ENCODE measurements at places on chromosomes 3 and 15.

DNA sequence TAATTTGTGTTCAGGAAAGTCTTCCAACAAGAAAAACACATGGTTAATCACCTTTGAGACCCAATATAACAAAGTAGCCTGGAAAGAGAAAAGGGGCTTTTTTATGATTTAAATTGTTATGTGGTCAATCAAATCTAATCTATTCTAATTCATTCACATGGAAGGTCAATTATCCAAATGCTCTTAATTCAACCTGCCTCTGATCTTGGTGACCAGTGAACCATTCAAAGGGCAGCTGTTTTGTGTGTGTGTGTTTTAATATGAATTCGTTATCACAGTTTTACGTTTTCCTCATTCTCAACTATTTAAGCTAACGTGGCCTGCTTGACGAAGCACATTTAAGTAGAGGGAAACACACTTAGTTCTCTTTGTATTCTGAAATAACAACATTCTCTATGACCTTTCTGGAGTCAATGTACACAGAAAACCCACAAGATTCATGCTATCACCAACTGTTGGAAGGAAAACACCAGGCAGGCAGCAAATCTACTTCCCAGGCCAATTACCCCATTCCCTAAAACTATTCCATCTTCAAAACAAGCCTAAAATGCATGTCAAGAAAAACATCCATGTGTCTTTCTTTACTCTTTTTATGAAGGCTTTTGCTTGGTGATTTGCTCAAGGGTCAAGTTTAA lies 195.4 kb downstream of the SUCLG2 start:
- DNase-seq = no peak

GRCh38 chr15:41004490-41004889 lies 51.2 kb downstream of the CHAC1 start:
- no peak for DNase-seq

DNA sequence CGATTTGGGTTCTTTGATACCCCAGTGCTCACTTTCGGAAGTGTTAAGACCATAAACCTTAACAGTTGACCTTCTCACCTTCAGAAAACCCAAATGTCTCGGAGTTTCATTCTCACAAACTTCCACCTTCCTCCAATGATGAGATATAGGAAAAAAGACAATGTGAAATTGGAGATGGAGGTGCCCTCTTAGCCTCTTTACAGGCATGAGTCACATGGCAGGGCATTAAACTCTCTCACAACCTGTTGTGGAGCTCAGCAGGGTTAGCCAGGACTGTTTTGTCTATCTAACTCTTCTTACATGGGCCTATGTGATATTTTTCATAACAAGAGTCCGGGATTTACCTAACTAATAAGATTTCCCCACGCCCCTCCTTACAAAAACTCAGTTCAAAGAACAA lies 10.7 kb downstream of the AGTR1 start:
- DNase-seq = no peak

DNA sequence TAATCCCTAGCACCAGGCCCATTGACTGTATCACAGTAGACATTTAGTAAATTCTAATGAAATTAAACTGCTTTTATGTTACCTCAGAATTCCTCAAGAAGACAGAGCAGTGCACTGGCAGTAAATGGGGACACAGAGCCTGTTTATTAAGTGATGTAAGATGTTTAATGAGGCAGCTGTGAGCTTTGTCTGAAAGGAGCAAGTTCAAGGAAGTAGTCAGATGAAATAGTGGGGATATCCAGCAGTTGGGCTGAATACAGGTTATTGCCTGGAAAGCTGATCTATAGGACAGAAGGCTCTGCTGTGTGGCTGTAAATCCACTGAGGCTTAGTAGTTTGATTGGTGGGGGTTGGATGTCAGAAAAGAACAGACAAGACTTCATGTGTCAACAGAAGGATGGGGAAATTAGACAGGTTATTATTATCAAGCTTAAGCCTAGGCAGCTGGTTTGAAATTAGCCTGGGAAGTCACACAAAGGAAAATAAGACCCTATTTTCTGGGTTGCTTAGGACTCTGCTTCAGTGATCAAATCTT lies 62.2 kb downstream of the PFN2 start:
- DNase-seq = no peak

GRCh38 chr3:129016356-129016719 lies 15.2 kb downstream of the EFCC1 start:
- DNase-seq = no peak

- no peak for DNase-seq
Observed at GRCh38 chr3:114542359-114542758, 248.5 kb downstream of the TIGIT start.

DNA sequence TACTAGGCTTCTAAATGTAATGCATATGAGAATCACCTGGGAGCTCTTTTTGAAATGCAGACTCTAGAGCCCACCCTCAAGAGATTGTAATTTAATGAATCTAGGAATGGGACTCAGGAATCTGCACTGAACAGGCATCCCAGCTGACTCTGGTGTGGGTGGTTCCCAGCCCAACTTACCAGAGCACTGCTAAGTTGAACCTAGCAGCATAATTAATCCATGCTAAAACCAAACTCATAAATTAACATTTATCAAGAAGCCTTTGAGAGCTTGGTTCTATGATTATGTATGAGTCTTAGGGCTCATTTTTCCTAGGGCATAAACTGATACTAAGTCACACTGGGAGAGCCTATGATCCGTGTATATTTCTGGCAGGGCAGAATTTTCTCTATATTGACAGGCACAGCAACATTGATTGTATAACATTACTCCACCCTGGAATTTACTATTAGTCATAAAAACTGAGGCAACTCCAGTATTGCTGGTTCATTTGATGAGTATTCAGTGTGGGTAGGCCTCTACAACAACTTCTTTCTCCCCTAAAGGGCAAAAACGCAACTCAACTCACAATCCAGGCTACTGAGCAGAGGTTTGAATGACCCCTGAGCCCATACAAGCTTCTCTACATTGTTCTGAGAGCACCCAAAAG lies 10.7 kb upstream of the CSTA start:
- peak; percentile 12 for DNase-seq

- no peak for DNase-seq
Observed at GRCh38 chr15:27767918-27768640, 331.0 kb downstream of the OCA2 start.

DNA sequence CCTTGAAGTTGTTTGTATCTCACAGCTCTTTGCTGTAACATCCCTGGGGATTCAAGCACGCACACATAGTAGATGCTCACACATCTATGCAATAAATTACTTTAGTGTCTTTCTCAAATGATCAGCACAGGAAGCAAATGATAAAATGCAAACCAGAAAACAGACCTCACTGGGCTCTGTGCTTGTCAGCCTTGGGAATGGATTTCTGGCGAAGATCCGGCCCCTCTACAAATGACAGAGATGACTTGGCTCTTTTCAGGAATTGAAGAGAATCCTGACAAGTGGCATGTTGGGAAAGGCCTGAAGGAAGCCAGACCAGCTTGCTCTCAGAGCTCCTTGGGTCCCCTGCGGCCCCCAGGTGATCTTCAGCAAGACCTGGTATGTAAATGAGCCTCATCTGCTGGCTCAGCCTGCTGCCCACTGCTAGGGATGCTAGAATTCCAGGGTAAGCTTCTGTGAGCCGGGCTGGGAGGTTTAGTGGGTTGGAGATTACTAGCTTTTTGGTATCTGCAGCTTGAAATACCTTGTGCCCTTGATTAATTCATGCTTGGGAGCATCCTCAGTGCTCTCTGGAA lies 54.1 kb downstream of the LPP start:
- no peak for DNase-seq

DNA sequence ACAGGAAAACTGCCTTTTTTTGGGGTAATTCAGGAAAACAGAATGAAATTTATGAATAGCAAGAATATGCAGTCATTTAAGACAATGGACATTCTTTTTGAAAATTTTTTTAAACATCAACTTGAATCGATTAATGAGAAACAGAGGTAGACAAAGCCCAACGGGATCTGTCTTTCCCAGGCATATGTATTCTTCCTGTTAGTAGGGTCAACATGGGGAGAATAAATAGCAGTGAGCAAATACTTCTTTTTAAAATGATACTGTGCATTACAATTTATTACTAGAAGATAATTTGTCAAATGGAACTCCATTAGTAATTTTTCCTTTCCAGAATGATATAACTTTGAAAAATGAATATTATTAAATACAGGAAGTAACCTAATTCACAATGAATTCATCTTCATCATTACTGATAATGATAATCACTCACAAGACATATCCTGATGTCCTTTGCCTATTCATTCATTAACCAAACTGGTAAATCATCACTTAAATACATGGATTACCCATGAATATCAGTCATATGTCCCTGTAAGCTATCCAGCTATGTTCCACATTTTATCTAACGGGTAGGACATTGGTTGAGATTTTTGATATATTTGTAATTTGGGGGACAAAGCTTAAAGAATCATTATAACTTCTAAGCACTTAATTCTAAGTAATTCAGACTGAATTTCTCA lies 209.2 kb upstream of the CDIN1 start:
- no peak for DNase-seq

GRCh38 chr3:188211476-188211875 lies 57.5 kb downstream of the LPP start:
- DNase-seq = no peak

- DNase-seq = no peak
Observed at GRCh38 chr3:104032283-104032682, 1334.4 kb upstream of the ALCAM start.

DNA sequence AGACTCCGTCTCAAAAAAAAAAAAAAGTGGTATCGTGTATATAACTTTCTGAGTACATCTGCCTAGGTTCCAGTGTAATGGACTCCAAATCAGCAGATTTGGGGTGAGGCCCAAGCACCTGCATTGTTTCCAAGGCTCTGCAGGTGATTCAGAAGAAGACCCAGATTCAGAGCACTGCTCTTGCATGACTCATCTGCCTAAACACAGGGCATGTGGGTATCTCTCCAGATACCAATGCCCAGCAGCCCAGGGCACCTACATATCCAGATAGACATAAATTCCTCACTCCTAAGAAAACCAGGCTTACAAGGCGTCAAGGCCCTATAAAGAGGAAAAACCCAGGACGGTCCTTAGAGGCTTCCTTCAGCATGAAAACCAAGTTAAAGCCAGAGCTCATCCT lies 24.3 kb downstream of the NDUFAF1 start:
- no peak for DNase-seq

GRCh38 chr3:141796081-141796888 lies 33.1 kb downstream of the GRK7 start:
- peak; percentile 45 for DNase-seq

- no peak for DNase-seq
Observed at GRCh38 chr15:47932261-47932660, 188.5 kb upstream of the SLC24A5 start.

- DNase-seq = no peak
Observed at GRCh38 chr3:124498891-124499290, 231.4 kb upstream of the UMPS start.

- DNase-seq = no peak
Observed at GRCh38 chr3:90253131-90253530, 1145.7 kb downstream of the EPHA3 start.

GRCh38 chr3:168881804-168882203 lies 781.7 kb downstream of the MECOM start:
- DNase-seq = no peak

- no peak for DNase-seq
Observed at GRCh38 chr3:144045766-144046165, 74.1 kb downstream of the DIPK2A start.

DNA sequence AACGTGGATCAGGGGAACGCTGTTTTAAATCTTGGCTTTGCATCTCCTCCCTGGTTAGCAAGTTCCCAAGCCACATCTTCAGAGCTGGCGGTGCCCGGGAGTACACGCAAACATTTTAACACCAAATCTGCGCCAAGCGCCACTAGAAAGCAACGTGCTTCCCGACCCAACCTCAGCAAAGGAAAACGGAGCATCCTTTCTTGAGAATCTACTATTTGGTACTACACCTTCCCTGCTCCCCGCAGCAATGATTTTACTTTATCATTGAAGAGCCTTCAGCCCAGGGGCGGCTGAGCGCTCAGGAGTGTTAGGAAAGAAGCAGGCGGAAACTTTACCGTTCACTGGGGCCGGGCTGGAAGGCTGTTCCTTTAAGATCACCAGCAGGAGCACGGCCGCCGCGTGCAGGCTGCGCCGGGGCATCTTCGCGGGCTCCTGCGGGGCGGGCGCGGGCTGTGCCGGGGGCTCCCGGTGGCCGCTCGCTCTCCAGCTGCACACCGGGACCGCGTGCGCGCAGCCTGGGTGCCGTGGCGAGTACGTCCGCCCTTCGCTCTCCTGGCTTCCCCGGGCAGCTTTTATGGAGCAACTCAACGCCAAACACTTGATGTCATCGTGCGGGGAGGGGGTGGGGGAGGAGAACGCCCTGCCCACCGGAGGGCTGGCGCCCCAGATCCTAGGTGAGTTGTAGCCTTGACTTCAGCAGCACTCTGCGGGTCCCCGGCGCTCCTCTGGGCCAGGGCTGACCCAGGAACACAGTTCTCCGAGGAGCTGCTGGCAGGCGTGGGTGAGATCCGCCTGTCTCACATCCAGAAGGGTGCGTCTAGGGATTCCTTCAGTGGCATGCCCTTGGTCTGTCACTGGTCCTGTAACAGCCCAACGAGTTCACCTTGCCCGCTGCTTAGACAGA lies at the start of gene CA12:
CA12 (minus strand) TSS at position 546 of the 904 bp plus-strand sequence; CDS start at position 420, 126 bp downstream.
- peak; percentile 54 for DNase-seq

- DNase-seq = no peak
Observed at GRCh38 chr15:81362790-81363189, 11.2 kb downstream of the TMC3 start.

DNA sequence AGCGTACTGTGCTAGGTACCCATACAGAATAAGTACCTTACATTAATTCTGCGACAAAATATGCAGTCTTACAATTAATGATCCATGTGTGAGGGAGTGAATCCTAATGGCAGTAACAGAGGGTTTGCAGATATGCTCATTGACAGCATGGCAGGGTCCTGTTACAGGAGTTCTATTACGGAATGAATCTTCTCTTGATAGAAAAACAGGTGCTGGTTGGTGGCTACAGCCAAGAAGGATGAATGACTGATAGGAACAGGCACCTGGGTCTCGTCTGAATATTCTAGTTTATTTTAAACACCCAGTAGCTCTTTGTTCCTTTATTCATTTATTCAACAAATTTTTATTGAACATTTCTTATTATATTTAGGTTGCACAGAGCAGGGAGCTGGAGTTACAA lies 22.8 kb downstream of the PGBD4 start:
- no peak for DNase-seq

DNA sequence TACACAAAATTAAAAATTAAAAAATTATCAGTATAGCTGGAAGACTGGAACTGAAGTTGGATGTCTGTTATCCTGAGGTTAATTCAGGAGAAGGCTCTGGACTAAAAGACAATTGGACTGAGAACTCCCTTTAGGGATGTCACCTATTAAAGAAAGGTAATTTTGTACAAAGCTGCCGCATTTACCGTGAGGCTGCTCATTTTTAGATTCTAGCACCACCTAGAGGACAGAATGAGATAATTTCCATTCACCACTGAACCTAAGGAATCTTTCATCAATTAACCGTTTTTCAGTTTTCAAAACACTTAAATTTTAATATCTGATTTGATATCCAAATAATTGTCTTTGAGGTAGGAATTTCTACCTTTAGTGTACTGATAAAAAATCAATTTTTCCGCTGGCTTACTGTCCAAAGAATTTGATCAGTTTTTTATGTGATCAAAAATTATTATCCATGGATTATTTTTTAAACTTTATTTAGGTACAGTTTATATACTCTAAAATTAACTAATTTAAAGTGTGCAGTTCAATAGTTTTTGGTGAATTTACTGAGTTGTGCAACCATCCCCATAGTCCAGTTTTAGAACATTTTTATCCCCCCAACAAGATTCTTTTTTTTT lies 106.7 kb upstream of the TNIK start:
- DNase-seq = peak; percentile 48
